ENCODE measurements at places on chromosomes 5 and 9.
A peak's percentile ranks its signal among the peaks of the same experiment; 100 is the strongest.

- no peak for DNase-seq
Observed at GRCh38 chr9:89994988-89995613, 390.3 kb downstream of the GADD45G start.

DNA sequence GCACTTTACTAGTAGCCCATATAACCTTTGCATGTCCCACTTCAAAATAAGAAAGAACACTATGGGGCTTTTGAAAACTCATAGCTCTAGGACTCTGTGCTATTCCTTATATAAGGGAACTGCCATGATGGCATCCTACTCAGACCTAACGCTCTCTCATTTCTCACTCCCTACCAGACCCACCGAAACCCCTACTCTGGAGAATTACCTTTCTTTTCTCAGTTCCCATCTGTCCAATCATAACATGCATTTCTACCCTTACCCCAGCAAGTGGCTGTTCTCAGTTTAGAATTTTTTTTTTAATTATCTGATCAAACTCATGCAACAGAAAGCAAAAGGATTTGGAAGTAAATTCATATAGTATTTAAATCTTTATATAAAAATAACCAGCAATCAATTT lies 27.3 kb downstream of the CARNMT1 start:
- DNase-seq = no peak

- DNase-seq = no peak
Observed at GRCh38 chr9:105006514-105006913, 78.6 kb upstream of the ABCA1 start.

DNA sequence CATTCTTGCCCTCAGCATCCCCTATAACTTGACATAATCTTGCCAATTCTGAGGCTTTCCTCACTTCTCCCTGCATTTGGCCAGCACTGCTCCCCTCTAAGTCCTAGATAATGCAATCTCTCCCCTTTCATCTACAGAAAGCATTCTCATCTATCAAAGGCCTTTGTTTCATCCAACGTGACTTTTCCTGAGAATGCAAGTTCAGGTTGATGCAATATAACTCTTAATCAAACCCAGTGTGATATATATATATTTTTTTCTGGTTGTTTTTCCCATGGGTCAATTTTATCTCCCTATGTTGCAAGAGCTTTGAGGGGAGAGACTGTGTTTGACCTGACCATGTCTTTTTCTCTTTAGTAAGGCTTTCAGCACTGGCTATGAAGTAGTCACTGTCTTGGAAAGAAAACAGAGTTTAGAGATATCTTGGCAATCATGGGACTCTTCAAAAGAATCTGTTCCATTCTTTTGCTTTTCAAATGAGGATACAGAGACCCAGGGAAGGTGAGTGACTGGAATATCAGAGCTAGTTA lies 268.6 kb downstream of the TRPM3 start:
- DNase-seq = no peak

DNA sequence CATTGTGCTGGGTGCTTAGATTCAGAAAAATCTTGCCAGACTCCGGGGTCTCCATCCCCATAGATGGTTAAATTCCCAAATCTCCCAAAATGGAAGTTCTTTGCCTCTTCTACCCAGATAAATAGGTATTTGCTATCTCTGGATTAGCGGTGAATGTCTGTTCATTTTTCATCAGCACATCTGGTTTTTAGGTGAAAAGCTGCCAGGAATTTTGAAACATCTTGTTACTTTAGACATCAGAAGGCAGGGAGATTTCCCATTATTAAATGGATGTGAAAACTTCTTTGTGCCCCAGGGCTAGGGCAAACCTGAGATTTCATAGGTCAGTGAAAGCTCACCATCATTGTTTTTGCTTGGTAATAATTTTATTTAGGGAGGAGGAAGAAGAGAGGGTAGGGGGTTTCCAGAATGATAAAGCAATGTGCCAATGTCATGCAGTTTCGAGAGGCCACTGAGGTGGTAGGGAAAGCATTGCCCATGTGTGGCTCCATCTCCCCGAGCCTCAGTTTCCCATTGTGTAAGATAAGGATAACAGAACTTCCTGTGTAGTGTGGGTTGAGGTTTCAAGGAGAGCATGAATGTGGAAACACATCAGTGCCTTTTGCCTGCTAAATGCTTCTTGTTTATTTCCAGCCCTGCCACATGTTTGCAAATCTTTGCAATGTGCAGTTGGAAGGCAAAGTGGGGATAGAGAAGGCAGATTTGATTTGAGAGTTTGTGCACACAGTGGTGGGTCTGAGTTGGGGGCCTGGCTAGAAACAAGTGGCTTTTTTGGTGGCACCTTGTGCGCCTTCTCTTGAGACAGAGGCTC lies 147.2 kb upstream of the KLF4 start:
- DNase-seq = no peak

GRCh38 chr9:14434158-14434504 lies 120.2 kb upstream of the NFIB start:
- no peak for DNase-seq

DNA sequence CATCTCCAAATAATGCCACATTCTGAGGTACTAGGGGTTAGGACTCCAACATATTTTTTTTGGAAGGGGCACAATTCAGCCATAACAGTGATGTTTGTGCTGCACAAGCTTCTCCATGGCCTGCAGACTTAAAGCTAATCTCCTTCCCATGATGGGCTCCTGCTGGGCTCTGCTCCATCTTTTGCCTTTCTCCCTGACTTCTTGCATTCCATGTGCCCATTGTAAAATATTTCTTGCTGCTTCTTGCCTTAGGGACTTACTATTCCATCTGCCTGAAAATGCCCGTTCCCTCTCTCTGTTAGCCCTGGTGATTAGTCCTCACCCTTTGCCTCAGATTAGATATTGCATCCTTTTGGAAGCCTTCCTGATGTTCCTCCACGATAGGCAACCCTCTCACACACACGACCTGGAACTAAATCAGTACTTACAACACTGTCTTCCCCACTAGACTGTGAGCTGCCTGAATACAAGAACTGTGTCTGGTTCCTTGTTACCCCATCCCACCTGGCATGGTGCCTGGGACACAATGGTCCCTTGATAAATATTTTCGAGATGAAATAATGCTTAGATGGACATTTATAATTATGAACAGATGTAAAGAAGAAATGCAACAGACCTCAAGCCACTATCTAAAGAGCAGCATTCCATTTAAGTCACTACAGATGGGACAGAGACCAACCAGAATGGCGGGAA lies 33.5 kb downstream of the OR1J1 start:
- no peak for DNase-seq

- no peak for DNase-seq
Observed at GRCh38 chr5:115673596-115673995, 47.8 kb upstream of the TMED7 start.

- no peak for DNase-seq
Observed at GRCh38 chr9:75487856-75488718, 399.8 kb downstream of the OSTF1 start.

GRCh38 chr5:108382784-108383330 lies 959 bp upstream of the FBXL17 start:
- no peak for DNase-seq

- DNase-seq = no peak
Observed at GRCh38 chr5:150161242-150162141, 5.1 kb upstream of the CDX1 start.

DNA sequence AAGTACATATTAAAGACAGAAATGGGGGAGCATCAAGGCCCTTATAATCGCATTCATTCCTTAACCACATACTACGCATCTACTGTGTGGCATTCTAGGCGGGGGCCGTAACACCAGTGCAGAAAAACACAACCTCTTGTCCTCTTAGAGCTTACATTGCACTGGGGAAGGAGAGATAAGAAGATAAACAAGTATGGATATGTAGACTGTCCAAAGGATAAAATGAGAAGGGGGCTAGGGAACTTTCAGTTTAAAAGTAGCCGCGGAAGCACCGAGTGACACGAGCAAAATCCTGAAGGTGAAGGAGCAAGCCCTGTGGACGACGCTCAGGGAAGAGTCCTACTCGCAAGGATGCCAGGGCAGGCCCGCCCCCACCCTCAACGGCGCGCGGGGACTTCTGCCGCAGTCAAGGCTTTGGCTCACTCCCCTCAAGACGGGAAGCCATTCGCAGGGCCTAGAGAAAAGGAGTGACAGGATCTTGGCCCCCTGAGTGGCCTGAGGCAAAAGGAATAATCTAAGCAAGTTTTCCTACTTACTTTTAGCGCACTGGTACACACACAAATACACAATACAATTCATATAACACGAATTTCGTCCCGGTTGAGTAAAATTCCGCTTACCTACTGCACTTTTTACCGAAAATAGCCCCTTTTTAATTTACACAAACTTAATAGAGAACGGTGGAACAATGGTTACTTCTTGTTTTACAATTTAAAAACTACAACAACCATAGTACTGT lies 1.3 kb upstream of the NIPBL start:
- peak; percentile 72 for DNase-seq

DNA sequence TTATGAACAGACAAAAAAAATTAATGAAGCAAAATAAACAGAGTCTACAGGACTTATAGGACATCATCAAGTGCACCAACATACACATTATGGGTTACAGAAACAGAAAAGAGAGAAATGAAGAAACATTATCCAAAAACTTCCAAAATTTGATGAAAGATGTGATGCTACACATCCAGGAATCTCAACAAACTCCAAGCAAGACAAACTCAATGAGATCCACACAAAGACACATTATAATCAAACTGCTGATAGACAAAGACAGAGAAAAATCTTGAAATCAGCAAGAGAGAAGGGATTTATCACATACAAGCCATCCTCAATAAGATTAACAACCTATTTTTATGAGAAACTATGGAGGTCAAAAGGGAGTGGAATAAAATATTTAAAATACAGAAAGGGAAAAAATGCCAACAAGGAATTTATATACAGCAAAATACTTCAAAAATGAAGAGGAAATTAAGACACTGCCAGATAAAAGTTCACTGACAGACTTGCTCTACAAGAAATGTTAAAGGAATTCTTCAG lies 101.0 kb downstream of the NR2F1-AS1 start:
- DNase-seq = no peak

- no peak for DNase-seq
Observed at GRCh38 chr5:67146574-67146973, 50.0 kb downstream of the CD180 start.

DNA sequence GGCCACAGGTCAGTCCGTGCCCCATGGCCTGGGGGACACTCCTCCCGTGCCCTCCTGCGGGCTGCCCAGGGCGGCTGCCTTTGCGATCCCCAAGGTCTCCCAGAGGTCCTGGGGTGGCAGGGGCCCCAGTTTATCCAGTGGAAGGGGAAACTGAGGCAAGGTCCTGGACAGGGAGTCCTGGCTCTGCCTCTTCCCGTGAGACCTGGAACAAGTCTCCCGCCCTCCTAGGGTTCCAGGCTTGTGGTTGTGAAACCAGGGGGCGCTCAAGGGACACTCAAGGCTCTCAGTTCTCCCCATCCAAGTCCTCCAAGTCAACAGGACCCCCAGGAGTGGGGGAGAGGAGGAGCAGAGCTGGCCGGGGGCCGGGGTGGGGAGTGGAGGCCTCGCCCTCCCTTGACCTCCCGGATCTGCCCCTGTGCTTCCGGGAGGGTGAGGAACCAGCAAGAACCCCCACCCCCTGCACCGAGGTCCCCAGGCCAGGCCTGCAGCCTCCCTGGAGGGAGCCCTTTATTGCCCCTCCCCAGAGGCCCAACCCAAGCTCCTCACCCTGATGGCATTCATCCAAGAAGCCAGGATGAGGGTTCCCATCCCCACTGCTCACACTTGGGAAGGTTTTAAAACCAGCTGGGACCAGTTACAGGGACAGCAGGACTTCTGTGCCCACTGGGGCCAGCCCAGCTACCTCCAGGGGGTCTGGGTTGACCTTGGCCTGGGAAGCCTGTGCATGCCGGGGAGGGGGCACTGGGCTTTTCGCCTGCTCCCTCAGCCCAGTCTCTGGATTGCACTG lies 24.7 kb upstream of the TMEM250 start:
- DNase-seq = no peak

- no peak for DNase-seq
Observed at GRCh38 chr5:163888366-163888765, 382.9 kb downstream of the MAT2B start.

DNA sequence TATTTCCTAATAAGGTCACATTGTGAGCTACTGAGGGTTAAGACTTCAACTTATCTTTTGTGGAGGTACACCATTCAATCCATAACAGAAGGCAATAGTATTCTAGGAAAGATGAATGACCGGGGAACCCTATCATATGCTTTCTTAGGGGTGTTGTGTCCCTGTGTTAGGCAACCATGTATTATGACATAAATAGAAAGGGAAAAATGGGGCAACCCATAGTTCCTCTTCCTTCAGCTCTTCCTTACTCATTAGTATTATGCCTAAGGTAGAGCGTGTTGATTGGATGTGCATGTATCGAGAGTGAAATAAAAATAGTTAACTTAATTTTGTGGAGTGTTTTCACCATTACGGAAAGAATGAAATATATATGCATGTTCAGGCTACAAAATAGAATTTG lies 6.0 kb upstream of the CCNJL start:
- no peak for DNase-seq

DNA sequence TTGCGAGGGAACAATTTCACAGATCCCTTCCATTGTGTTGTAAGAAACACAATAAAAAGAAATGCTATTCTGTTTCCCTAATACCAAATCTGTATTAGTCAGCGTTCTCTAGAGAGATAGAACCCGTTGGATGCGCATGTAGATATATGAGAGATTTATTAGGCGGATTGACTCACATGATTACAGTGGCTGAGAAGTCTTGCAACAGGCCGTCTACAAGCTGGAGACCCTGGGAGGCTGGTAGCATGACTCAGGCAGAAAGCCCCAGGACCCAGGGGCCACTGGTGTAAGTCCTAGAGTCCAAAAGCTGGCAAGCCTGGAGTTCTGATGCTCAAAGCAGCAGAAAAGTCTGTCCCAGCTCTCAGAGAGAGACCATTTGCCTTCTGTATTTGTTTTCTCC lies 18.4 kb upstream of the IL17B start:
- DNase-seq = no peak

GRCh38 chr9:93262537-93263310 lies 78.8 kb downstream of the WNK2 start:
- DNase-seq = no peak
